NCI-H524 treated with DMSO at 0.1 percent for 48 hours (cell line): ENCODE measurements at places on chromosomes 1 and 21.

DNA sequence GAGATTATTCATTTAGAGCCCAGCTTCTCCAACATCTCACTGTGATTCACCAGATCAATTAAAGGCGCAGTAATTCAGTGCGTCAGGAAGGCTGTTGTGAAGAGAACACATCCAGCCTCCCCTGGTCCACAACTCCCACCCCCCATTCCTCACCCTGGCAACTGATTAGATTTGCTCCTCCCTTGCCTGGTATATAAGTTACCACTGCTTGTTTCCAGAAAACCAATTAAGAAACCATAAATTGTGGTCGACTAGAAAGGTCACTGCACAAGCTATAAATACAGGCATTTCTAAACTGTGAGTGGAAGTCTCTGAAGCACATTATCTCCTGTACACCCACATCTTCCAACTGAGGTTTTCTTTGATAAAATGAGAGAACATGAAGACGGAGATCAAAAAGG lies 41.9 kb downstream of the FAM163A start:
- no peak for DNase-seq

DNA sequence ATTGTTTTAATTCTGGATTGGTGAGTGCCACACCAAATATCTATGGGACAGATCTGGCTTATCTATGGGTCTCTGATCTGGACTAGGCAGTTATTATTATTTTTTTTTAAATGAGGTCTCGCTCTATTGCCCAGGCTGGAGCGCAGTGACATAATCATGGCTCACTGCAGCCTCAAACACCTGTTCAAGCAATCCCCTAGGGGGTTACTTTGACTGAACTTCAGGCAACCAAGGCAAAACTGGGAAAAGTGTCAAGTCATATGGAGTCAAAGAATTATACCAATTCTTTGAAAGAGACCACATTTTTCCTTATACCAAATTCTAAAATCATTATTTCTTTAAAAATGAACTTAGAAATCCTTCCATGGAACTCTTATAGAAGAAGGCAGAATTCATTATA lies 129.1 kb upstream of the HOOK1 start:
- peak; percentile 12 for DNase-seq

DNA sequence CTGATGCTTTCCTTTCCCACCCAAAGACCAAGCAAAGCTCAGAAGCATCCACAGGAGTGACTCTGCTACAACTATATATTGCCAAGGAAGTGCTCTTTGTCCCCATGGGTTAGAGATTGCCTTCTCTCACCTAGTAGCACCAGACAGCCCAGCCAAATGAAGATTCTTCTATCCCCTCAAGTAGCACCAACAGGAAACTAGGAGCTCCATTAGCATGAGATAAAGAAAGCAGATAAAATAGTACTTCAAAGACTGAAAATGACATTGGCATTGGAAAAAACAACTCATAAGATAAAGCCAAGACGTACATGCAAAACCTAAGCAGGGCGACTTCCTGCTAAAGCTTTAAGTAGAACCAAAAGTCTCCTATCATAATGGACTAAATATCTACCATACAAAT lies 871.5 kb downstream of the AMY1C start:
- DNase-seq = no peak

DNA sequence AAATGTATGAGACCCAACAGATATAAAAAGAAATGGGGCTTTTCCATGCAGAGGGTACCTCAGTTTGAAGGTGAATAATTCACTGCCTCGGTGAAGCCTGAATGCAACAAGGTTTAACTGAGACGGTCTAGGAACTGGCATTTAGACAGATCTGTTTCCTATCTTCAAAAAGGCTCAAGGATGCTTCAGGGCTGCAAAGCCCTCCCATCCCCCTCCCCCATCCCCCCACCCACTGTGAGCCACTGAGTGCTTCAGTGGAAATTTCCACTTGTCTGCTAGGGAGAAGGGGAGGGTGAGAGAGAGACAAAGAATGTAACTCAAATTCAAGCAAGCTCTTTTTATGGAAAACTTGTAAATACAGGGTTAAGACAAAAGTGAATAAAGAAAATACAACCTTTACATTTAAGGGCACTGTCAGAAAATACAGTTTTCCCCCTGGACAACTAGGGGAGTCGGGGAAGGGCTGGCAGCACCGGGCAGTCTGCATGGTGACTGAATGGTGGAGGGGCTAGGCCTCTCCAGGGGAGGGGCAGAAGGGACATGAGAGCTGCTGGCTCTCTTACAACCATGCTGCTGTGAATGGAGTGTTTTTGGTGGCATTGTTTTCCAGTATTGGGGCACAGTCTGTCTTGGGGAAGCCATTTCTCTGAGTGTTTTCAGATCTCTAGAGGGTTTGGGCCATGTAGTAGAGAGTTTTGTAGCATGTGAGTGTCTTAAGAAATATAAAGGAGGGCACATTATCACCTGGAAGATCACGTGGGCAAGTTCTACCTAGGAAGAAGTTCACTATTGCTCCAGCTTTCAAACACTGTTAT lies 56.7 kb downstream of the MRPS6 start:
- peak; percentile 16 for DNase-seq

GRCh38 chr1:91783423-91784170 lies 102.4 kb downstream of the TGFBR3 start:
- DNase-seq = no peak

- DNase-seq = no peak
Measured at GRCh38 chr21:41589131-41589530, 81.2 kb upstream of the TMPRSS2 start.

DNA sequence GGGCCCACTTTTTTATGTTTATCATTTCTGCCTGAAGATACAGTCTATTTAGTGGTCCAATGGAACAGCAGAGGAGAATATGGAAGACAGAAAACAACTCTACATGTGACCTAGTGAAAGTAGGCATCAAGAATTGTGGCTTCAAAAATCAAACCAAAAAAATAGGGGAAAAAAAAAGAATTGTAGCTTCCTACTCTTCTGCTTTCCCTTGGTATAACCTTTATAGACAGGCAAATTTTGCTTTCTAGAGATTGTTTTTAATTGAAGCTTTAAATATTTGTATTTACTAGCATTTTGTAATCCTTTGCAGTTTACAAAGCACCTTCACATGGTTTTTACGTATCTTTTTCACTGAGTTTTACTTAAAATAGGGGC lies 14.3 kb downstream of the PDIK1L start:
- DNase-seq = no peak

DNA sequence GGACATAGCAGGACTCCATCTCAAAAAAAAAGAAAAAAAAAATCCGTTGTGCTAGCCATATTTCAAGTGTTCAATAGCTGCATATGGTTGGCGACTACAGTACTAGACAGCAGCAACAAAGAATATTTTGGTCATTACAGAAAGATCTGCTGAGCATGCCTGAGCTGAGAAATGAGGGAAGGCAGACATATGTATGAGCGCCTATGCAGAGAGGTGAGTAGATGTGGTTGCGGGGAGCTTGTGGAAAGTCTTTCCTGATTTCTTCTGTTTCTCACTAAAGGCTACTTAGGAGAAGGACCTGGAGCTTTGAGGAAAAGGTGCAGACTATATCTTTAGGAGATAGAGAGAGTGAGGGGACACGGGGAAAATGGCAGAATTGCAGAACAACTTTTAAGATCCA lies 21.0 kb upstream of the APP start:
- no peak for DNase-seq

- DNase-seq = peak; percentile 84
Measured at GRCh38 chr1:93576346-93576745, 105.3 kb downstream of the BCAR3 start.

GRCh38 chr1:17045150-17045549 lies 8.7 kb downstream of the SDHB start:
- no peak for DNase-seq

DNA sequence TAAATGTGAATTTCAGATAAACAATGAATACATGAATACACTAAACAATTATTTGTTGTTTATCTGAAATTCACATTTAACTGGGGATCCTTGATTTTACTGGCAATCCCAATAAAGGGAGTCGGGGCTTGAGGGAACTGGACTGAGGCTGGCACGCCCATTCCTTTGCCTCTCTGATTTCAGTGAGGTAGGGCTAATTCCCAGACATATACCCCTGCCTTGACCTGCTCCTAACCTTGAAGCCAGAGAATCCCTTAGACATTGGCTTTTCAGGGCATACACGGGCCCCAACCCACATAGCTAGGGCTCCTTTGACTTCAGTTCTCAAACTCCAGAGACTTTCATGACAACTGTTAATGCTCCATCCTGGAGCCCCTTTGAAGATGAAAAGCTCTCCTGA lies 10.8 kb upstream of the UTP25 start:
- DNase-seq = no peak

DNA sequence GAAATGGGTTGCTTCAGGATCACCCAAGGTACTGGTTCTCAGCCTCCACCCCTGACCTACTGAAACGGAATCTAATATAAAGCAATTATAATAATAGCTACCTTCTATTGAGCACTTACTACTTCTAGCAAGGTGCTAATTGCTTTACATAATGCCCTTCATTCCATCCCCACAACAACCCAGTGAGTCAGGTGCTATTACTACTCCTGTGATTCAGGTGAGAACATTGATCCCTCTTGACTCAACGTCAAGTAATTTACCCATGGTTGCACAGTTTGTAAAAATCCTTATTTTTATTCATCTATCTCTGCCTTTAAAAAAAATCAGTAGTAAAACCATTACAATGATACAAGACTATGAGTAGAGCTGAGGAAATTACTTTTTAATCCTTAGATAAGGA lies 85.2 kb downstream of the UCHL5 start:
- DNase-seq = no peak

DNA sequence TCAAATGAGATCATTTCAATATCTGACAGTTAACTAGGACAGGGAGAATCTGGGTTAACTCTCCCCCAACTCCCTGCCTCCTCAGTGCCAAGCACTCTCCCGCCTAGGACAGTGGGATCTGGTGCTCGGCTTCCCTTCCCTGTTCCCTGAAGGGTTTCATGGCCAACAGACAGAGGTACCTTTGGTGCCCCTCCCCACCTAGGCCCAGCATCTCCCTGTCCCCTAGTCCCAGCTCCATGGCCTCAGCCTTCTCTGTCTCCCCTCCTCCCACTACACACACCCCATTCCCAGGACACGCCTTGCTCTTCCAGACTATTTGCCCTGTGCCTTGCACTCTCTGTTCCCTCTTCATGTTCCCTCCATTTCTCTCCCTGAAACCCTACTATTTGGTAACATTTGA lies 77.1 kb downstream of the CD247 start:
- no peak for DNase-seq

DNA sequence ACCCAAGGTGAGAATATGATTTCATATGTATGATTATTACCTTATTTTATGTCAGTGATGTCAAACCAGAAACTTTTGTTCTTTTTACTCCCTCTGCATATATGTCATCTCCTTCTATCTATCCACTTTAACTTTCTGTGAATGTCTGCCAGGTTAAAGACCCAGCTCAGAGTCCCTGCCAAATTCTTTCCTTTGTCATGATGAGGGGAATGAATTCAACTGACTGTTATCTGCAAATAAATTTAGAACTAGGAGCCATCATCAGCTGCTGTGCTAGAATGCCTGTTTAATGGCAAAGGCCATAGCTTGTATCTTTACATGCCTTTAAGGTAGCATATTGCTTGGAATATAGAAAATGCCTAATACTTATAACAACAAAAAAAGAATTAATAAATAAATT lies 815.6 kb upstream of the NEGR1 start:
- no peak for DNase-seq

- no peak for DNase-seq
Measured at GRCh38 chr1:150976401-150976821, 1.8 kb upstream of the CERS2 start.

DNA sequence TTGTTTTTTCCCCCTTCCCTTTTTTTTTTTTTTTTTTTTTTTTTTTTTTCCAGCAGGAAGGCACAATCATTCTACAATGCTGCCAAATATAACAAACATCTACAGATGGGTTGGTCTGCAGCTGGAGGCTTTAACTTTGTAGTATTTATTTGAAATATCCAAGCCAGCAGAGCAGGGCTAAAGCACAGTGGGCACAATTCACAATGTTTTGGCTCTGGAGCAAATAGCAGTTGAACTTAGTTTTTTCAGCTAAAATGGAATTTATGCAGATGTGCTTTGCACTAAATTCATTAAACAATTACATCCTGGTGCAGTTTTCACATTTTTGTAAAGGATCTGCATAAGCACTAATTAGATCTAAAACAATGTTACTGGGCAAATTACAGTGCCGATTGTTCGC lies 39.8 kb upstream of the ZBTB18 start:
- no peak for DNase-seq

DNA sequence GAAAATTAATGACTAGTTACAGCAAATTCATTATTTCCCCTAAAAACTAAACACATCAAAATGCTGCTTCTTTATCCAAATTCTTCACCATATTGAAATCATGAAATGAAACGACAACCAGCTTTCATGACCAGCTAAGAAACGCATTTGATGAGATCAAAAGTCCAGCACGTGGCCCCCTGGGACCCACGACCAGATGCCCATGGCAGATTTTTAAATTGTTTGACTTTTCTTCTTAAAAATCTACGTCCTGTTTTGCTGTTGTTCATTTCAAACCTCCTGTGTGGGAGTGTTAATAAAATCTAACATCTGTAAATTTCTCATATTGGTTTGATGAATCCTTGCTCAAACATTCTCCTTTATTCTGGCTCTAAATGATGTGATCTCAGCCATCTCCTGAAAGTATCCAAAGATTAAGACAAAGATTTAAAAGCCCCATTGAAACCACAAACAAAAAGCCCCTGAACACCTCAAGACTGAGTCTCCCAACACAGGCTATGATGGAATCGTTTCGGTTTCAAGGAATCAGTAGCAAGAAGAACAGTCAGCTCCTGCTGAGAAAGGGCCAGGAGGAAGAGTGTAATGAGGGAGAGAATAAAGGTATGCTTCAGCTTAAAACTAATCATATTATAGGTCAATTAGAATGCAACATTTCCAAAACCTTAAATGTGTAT lies 523.6 kb downstream of the SMYD3 start:
- DNase-seq = no peak

DNA sequence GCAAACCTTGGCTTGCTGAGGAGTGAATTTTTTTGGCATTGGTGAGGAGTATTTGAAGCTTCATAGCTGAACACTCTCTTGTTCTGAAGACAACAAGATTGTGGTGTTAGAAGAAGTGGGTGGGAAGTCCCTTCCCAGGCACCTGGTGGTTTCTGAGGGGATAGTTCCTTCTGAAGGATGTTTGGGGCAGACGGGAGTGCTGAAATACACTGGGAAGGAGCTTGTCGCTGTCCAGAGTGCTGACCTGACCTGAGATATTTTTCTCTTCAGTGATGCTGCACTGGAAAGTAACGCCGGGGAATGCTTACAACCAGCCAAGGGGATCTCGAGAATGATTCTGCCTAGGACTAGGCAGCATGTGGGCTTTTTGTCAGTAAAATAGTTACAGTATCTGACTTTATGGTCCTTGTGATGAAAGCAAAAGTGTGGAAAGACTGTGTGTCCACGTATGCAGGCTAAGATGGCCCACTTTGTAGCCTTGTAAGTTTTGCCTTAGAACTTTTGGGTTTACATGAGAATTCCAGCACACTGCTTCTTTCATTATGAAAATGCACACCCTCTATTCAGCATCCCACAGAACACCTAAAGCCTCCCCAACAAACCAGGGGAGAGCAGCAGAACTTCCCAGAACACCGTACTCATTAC lies 33.1 kb upstream of the NFASC start:
- no peak for DNase-seq

GRCh38 chr1:116164604-116165368 lies 53.6 kb downstream of the MAB21L3 start:
- no peak for DNase-seq
